ENCODE measurements at places on chromosomes 2 and 18.

- no peak for DNase-seq
These were observed 215.9 kb downstream of the SOX11 start for GRCh38 chr2:5908071-5908470.

DNA sequence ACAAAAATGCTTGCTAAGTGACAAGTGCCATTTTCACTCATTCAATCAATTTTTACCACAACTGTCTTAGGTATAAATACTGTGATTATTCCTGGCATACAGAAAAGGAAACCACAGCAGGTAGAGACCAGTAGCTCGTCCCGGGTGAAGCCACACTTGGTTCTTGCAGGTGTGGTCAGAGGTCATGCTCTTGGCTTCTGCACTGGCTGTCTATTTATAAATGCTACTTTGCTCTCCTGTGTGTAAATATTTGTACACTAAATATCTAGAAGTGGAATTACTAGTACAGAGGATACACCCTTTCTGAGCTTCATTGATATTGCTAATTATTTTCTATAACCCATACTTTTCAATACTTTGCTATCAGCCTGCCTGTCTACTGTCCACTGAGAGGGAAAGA is 284.6 kb downstream of the MYT1L start:
- DNase-seq, result no peak

DNA sequence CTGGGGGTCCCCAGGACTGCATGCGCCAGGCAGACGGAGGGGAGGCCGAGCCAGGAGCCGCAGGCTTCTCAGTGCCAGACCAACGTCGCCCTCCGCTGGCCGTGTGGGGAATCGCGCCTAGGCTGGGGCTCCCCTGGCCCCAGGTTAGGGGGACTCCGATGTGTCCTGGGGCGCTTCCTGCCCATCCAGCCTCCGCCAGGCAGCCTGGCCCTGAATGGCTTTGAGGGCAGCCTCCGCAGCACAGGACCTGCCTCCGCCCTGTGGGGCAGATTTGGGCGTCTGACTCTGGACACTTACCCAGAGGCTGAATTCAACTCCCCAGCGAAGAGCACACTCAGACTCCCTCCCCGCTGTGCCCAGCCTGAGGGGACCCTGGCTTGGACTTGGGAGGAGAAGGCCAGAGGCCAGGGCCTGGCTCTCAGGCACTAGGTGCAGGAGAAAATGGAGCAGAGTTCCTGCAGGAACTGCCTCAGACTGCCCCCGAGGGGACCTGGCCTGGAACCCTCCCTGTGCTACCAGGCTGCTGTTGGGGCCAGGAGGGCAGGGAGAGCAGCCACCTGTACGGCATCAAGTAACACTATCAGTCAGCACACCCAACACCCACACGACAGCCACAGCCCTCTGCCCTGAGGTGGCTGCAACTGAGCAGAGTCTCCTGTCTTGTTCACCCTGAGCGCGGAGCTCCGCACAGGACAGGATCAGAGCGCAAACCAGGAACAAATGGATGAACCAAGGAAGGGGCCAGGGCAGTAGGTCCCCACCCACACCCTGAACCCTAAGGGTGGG is 597 bp upstream of the TEKT4 start:
- no peak for DNase-seq

- no peak for DNase-seq
These were observed 41.3 kb downstream of the TTC39C start for GRCh38 chr18:24055878-24056277.

GRCh38 chr2:140624200-140624599 is 1506.6 kb downstream of the LRP1B start:
- DNase-seq, result no peak

DNA sequence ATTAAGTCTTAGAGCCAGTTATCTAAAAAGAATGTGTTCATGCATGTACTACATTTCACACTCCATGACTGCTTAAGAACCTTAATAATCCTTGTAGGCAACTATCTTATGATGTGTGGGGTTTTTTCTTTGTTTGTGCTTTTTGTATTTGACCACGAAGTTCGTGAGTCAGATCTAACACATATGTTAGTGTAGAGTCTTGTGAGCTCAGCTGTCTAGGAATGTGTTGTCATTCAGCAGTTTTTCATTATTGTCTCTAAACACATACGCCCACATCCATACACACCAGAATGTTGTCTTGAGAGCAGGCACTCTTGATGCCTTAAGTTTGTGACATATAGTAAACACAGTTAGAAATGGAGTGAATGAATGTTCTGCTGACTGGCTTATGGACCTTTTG is 38.4 kb downstream of the CAB39 start:
- DNase-seq, result no peak

DNA sequence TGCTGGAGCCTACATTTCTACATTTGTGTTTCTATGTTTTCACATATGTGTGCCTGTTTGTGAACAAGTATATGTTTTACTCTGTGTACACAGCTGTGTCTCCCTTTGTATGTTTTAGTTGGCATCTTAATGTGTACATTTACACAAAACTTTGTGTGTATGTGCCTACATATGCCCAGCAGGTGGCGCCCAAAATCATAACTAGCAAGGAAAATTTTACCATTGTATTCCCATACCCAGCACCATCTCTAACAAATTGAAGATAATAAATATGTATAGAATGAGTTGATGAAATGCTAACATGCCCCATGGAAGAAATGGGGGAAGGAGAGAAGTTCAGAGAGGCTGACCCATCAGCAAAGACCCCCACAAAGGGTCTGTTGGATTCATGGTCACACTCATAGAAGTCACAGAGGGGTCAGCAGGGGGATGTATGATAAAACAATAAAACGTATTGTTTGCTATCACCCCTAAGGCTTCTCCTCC is 48.1 kb downstream of the PKDCC start:
- peak; percentile 76 for DNase-seq

- no peak for DNase-seq
These were observed 92.5 kb downstream of the EML4 start for GRCh38 chr2:42261518-42262195.

DNA sequence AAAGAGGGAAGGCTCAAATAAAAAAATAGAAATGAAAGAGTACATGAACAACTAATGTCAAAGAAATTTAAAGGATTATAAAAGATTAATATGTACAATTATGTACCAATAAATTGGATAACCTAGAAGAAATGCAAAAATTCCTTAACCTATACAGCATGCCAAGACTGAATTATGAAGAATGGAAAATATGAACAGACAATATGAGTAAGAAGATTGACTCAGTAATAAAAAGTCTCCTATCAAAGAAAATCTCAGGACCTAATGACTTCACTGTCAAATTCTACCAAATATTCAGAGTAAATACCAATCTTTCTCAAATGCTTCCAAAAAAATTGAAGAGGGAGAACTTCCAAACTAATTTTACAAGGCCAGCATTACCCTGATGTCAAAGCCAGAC is 120.2 kb upstream of the SPOPL start:
- no peak for DNase-seq

All from left lung (tissue), 14 donors.